ENCODE measurements at places on chromosomes 5 and 9.

GRCh38 chr5:17217493-17218352 is at the start of gene BASP1:
Gene BASP1 (plus strand): TSS chr5:17217631. CDS start chr5:17275217, 57,586 bp downstream.
- peak; percentile 79 for DNase-seq

- DNase-seq, result no peak
Observed at GRCh38 chr5:168925160-168925559, 346.0 kb upstream of the PANK3 start.

- DNase-seq, result no peak
Observed at GRCh38 chr9:90793729-90794128, 7.9 kb upstream of the SYK start.

GRCh38 chr9:136847088-136847825 is 2.0 kb upstream of the PHPT1 start:
- DNase-seq, result peak; percentile 92

GRCh38 chr5:44663991-44664710 is 144.6 kb upstream of the MRPS30 start:
- peak; percentile 23 for DNase-seq

GRCh38 chr9:110752766-110753165 is 84.2 kb downstream of the MUSK start:
- no peak for DNase-seq

DNA sequence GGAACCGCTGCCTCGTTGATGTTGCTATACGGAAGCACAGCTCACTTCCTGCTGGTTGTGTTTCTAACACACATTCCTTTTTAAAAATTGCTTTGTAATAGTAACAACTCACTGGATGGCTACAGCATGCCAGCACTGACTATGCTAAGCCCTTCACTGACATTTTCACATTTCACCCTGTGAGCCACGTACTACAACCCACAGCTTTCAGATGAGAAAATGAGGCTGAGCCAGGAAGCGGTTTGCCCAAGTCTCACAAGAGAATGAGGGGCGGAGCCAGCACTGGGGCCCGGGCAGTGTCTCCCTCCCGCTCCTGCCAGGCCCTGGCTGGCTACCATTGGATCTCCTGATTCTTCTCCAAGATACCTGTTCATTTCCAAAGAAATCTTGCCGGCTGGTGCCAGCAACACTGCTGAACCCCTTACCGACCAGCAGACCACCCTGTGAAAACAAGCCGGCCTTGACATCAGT is 38.3 kb downstream of the FAM78A start:
- DNase-seq, result peak; percentile 38

DNA sequence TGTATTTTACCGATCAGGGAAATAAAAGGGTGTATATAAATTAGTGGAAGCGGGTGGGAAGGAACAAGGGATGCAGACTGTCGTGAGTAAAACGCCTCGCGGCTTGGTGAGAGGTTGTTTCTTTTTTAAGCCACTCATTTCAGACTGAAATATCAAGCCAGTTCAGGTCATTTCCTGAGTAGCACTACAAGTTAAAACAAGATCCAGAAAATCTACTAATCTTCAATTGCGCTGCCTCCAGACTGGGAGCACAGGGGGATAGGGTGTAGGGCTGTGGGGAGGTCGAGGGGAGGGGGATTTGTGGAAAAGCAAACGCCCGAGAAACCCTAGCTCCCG is 140.8 kb downstream of the TSSK1B start:
- DNase-seq, result no peak

GRCh38 chr5:34505731-34506130 is 150.4 kb upstream of the RAI14 start:
- DNase-seq, result no peak

GRCh38 chr9:129007035-129007765 is 20.9 kb downstream of the SH3GLB2 start:
- no peak for DNase-seq

DNA sequence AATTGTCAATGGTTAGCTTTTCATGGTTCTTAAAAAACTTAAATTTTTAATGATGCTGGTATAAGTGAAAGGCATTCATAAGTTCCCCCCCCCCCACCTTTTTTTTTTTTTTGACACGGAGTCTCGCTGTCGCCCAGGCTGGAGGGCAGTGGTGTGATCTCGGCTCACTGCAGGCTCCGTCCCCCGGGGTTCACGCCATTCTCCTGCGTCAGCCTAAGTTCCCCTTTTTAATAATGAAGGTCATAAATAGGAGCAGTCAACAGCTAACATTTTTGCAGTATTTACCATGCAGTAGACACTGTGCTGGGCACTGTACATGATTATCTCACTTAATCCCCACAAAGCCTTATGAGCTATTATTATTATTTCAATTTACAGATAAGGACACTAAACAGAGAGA is 556.3 kb downstream of the PDE4D start:
- no peak for DNase-seq

DNA sequence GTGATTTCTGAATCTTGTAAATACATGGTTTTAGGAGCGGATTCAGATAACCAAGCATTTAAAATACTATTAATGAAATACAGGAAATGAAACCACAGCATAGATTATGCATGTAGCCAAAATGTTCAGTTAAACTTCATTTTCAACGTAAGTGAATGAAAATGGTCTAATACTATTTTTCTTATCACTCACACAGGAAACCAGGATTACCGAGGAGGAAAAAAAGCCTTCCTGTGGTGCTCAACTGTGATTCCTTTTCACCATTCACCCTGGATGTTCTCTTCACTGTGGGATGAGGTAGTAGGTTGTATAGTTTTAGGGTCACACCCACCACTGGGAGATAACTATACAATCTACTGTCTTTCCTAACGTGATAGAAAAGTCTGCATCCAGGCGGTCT is 83.4 kb upstream of the ZNF169 start:
- no peak for DNase-seq

- peak; percentile 93 for DNase-seq
Observed at GRCh38 chr9:72396247-72397091, 31.5 kb upstream of the ZFAND5 start.

DNA sequence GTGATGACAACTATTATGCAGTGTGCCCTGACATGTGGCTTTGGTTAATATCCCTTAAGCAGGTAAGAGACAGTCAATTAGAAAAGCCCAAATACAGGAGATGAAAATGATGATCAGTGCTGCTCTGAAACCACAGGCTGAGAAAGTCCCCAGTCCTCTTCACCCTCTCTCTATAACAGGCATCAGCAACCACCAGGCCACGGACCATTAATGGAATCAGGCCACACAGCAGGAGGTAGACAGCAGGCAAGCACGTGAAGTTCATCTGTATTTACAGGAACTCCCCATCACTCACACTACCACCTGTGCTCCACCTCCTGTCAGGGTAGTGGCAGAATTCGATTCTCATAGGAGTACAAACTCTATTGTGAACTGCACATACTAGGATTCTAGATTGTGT is 591.6 kb upstream of the CYLC2 start:
- DNase-seq, result no peak

DNA sequence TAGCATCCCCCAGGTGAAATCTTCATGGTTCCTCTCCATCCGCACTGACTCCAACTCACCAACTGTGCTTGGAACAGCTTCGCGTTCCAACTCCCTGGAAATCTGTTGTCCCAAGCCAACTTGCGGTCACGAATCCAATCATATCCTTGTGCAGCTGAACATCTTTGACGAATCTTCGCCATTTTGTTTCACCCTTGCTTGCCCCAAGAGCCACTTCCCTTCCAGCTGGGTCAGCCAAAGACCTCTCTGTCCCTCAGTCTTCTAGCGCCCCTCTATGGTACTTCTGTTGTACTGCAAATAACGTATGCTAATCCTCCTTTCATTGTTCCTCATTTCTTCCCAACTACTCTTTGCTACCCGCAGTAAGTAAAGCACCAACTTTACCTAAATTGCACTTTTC is 61.0 kb upstream of the TARS1 start:
- DNase-seq, result peak; percentile 22

GRCh38 chr9:19732441-19732951 is 56.3 kb downstream of the SLC24A2 start:
- no peak for DNase-seq

DNA sequence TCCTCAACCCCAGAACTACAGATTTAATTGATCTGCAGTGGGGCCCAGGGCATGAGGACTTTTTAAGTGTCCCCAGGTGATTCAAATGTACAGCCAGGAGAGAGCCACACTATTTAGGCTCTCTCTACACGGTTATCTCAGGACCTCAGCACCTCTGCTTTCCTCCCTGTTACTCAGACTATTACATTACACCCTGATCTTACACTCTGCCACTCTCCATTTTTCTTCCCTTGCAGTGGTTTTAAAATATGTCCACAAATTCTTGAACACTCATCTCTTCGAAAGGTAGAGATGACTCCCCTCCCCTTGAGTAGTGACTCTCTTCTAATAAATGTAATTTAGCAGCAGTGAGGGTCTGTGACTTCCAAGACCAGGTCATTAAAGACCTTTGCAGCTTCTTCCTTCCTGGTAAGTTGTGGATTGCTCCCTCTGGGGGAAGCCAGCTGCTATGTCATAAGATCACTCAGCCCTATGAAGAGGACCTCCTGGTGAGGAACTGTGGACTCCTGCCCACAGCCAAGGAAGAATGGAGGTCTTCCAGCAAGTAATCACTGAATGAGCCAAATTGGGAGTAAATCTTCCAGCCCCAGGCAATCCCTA is 87.5 kb upstream of the SSBP2 start:
- peak; percentile 41 for DNase-seq

DNA sequence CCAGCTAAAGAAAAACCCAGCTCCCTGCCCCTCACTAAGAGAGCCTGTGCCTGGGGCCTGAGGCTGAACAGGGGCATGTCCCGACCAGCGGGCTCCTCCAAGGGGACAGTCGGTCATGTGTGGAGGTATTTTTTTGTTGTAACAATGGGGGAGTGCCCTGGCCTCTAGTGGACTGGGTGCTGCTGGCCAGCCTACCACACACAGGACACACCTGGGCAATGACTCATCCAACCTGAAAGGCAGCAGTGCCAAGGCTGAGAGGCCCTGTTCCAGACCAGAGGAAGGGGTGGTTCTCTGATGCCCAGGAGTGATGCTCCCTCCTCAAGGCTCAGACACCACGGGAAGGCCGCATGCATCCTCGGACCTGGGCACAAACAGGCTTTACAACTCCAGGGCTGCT is 181.5 kb downstream of the OLFM1 start:
- DNase-seq, result no peak

DNA sequence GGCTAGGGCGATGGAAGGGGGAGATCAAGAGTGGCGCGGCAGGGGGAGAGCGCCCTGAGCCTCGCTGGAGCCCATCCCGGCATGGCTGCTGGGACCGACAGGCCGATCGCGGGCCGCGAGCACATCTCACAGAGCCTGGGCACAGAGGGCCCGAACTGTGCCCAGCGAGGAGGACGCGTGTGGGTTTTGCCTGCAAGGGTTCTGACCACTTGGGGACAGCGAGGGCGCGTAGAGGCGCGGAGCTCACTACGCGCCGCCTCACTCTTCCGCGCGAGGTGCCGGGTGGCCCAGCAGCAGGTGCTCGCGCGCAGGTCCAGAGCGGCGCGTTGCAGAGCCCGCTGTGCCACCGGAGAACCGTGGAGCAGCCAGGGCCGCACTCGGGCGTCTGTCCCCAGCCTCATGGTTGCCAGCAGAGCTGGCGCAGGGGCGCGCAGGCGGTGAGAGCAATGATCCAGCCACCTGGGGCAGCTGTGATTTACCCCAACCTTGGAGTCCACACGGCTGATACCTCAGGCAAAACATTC is 16.3 kb upstream of the PITX1 start:
- DNase-seq, result no peak

DNA sequence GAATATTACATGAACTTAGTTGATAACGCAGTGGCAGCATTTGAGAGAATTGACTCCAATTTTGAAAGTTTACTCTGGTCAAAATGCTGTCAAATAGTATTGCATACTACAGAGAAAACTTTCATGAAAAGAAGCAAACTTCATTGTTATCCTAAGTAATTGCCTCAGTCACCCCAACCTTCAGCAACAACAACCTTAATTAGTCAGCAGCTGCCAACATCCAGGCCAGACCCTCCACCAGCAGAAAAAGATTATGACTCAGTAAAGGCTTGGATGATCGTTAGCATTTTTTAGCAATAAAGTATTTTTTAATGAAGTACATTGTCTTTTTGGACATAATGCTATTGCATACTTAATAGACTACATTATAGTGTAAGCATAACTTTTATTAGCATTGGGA is 40.8 kb upstream of the SPDL1 start:
- no peak for DNase-seq

DNA sequence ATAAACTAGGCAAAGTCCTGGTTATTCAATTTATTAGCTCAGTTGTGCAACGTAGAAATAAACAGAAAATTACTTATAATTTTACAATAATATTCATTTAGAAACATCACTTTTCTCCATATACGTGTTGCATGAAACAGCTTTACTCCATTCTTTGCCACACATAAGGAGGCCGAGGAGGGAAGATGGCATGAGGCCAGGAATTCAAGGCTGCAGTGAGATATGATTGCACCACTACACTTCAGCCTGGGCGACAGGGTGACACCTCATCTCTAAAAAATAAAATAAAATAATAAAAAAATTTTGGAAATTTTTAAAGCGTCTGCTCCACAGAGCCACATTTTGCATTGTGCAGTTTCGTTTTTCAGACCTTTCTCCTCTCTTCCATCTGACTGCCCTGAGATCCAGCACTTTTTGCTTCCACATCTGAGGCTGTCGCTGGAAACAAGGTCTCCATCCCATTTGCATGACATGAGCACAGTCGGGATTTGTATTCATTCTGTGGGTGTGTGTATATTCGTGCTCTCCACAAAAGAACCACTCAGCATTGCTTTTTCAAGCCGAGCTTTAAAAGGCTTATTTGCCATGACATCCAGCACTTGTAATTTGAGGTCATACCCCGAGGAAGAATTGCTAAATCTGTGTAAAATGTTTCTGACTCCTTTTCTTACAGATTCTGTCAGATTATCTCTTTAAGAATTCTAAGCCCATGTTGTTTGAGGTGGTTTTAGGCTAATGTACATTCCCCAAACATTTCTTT is 98.6 kb upstream of the MSX2 start:
- peak; percentile 15 for DNase-seq

DNA sequence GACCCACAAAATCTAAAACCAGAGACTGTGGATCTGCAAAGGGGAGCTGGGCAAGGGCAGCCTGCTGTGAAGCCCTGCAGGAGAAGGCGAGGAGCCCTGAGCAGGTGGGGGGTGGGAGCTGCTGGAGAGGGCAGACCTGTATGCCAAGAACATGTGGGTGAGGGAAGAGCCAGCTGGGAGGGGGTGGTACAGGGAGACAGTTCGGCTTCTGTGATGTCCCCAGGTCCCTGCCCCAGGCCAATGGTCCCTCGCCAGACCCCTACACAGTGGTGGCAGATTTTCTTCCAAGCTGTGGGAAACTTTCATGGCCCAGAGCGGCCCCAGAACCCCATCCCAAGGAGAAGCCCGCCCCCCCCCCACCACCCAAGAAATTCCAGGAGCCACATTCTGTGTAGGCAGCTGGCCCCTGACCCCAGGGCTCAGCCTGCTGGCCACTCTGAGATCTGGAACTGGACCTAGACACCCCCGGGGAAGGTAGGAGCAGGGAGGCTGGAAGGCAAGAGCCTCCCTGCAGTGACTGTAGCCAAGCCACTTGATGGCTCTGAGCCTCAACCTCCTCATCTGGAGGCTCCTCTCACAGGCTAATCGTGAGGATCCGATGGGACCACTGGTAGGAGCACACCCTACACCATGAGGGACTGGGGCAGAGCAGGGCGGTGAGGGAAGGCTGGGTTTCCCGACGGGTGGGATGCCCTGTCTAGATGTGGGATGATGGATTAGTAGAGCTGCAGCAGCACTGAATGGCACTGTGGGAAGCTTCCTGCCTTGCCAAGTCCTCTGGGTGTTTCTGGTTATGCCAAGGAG is 22.6 kb upstream of the CSF1R start:
- DNase-seq, result no peak

GRCh38 chr5:68169903-68170302 is 45.7 kb upstream of the PIK3R1 start:
- DNase-seq, result no peak

Data from NCI-H82 (cell line).